ENCODE measurements at places on chromosomes 4 and X.

DNA sequence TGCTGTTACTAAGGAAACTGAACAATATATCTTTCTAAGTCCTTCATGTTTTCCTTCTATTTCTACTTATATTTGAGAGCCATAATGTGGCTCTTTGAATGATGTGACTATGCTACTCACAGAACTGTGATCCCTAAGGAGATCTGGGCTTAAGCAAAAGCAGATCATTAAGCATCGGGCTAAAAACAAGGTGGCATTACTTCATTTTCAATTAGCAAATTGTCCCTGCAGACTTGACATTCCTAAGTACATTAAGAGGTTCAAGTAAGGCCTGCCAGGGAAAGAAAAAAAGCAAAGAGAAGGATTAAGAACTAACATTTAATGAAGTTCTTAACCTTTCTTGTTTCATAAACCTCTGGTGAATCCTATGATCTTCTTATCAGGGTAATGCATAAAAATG is 447.6 kb downstream of the PDGFC start:
- no peak for DNase-seq

DNA sequence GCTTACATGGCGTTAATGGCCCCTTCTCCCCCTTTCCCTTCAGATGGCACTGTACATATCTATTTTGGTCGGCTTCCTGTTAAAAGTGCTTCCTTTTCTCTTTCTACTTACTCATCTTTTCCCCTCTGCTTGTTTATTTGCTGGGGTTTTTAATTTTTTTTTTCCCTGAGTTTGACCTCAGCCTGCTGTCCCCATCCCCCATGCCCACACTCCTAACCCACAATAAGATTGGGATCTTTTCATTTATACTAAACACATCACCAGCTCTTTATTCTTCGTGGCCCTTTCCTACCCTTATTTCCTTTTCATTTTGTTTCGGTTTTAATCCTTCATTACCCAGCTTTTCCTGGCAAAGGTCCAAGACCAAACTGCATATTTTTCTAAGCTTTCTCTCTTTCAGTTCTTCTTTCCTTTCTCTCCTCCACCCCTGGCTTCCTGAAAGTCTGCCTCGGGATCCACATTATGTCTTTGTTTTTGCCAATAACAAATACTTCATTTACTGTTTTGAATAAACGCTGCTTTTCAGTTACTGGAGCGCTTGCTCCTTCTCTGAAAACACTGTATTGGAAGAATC is 152.0 kb upstream of the USP9X start:
- no peak for DNase-seq

GRCh38 chrX:3161681-3162080 is 120.4 kb downstream of the ARSF start:
- DNase-seq, result no peak

GRCh38 chr4:145418739-145419138 is 62.9 kb upstream of the SMAD1 start:
- no peak for DNase-seq

DNA sequence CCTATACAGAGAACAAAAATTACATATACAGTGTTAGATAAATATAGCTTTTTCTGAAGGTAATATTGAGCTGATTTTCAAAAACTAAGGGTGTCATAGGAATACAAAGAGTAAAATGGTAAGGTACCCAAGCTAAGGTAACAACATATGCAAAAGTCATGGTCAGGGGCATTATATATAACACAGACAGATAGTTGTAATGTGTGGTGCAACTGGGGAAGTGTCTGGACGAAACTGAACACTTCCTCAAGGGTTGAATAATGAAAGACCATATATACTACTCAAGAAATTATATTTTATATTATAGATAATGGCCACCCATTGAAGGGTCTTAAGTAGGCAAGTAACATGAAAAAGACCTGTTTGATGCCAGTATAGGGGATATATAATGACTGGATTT is 262.1 kb upstream of the CXXC4 start:
- DNase-seq, result no peak

DNA sequence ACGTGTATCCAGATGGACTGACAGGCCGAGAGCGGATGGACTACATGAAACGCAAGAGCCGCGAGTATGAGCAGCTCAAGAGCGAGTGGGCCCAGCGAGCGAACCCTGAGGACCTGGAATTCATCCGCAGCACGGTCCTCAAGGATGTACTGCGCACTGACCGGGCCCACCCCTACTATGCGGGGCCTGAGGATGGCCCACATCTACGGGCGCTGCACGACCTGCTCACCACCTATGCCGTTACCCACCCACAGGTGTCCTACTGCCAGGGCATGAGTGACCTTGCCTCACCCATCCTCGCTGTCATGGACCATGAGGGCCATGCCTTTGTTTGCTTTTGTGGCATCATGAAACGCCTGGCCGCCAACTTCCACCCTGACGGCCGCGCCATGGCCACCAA is 14.6 kb upstream of the RBM3 start:
- no peak for DNase-seq

All from iPS-NIHi11 (cell line).